Activated CD8-positive, alpha-beta memory T cell treated with anti-CD3 and anti-CD28 coated beads for 48 hours (primary cell): ENCODE measurements at places on chromosomes 7 and 10.

GRCh38 chr10:126687121-126687606 is 16.7 kb upstream of the C10orf90 start:
- no peak for DNase-seq

DNA sequence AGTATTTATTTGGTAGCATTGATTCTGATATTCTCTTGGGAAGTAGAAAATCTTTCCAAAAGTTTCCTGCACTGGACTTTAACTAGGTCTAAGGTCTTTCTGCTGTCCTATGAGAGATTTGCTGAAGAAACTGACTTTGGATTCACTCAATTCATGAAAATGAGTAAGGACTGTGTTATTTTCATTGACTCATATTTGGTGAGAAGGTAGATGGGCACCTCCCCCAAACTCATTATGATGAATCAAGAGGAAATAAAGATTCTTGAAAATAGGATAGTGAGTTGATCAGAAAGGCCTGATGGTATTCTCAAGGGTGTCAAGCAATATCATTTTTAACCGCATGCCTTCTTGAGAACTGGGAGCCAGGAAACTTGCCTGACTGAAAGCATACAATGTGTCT is 110.3 kb downstream of the RNF133 start:
- DNase-seq = no peak

- no peak for DNase-seq
Observed at GRCh38 chr10:80487421-80487785, 33.3 kb downstream of the TSPAN14 start.

GRCh38 chr10:3287572-3288445 is 115.2 kb upstream of the PITRM1 start:
- DNase-seq = no peak

GRCh38 chr7:152363798-152364197 is 72.0 kb downstream of the KMT2C start:
- DNase-seq = no peak

DNA sequence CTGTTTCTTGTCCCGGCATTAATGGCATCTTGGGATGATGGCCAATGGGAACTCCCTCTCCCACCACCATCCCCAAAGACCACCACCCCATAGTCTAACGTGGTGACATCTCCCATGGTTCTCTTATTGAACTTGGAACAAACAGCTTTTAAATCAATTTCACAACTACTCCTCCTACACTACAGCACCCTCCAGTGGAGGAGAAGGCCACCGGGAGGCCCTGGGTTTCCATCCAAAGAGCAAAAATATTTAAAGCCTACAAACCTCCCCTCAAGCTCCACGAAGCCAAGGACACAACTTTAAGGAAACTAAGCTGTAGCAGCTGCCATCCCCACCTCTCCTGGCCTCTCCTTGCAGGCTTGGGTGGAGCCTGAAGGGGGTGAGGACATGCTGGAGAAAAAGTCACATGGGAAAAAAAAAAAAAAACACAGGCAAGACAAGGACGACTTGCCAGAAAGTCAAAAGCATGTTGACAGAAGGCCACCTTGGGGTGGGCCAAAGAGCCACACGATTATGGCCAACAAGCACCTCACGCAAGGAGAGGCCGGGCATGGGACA is 94.0 kb upstream of the LANCL2 start:
- no peak for DNase-seq

DNA sequence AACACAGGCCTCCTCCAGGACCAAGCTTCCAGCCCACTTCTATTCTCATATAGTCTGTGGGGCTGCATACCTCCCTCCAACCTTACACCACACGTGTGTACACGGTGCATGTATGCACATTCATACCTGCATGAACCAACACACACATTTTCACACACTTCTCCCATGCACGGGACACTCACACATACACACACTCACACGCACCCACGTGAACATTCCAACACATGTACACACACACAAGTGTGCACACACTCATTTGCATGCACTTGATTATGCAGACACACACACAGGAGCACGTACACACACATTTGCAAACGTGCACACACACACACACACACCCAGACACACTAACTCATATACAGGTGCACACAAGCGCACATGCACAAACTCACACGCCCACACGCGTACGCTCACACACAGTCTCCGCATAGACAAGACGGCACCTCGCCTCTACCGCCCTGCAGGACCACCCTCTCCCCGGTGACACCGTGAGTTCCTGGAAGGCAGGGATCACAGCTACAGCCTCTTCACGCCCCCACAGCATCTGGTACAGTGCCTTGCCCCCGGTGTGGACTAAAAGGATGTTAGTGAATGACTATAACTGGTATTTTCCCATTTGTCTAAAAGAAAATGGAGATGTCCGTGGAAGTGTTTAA is 263.8 kb downstream of the PTPRN2 start:
- DNase-seq = no peak

- no peak for DNase-seq
Observed at GRCh38 chr10:130029209-130029608, 65.1 kb upstream of the EBF3 start.

DNA sequence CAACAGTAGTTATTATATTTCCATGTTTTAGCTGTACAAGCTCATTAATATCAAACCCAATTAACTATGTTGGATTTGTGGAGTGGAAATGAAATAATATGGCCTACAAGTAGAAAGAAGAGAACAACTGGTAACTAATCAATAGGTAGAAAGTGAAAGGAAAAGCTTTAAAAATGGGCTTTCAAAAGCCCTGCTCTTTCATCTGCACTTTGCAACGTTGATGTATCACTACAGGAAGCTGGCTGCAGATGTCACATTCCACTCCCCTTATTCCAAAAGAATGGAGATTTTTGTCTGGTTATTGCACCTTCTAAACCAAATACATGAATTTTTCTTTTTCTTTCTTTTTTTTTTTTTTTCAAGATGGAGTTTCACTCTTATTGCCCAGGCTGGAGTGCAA is 11.7 kb upstream of the MKI67 start:
- DNase-seq = no peak

GRCh38 chr7:8590791-8591190 is 157.4 kb downstream of the NXPH1 start:
- DNase-seq = no peak

DNA sequence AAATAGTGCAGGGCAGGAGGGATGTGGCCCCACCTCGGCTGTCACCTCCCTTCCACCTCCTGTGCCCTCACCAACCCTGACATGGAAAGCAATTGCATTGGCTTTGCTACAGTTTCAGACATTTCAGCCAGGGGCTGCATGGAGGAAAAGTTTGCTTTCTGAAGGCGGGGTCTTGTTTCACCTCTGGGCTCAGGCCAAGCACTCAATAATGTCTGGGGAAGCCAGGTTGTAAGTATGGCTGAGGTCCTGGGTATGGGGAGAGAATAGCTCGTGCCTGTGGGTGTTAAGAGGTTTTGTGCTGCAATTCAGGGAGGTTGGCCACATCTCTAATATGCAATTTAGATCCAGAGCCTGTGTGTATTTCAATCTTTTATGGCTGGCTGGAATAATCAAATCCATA is 238.4 kb upstream of the MKI67 start:
- no peak for DNase-seq

DNA sequence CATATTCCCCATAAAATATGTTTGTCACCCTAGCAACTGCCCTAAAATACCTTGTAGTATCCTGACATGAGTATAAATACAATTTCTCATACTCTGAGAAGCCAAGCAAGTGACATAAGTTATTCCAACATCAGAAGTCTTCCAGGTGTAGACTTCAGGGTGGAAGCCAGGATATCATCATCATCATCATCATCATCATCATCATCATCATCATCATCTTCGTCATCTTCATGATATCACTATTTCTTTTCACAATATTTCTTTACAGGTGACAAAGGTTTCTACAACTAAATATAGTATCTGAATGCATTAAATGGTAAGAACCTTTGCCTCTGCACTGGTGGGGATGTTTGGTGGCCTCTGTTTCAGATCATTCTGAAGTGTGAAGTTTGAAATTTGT is 10.0 kb upstream of the GPR141 start:
- no peak for DNase-seq

GRCh38 chr7:20541608-20542349 is 73.7 kb upstream of the ABCB5 start:
- DNase-seq = no peak

- DNase-seq = no peak
Observed at GRCh38 chr7:1947586-1948217, 277.6 kb downstream of the ELFN1 start.

DNA sequence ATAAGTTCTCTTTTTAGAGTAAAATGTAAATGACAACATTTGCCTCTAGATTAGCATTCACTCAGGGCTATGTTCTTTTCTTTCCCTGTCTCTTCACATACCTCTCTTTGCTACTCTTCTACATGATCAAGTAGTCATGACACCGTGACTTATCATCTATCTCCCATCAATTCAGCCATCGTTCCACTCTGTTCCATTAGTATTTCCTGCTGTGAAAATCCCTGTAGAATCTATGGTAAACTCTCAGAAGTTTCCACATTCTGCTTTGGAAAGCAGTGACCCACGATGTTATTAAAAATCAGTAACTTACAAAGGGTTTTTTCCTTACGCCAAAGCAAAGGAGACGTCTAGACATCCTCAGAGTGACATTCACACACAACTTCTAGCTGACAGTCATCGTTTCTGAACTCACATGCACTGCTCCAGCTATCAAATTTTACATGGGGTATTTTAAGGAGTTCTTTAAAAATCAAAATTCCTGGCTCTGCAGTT is 135.6 kb downstream of the SEMA3C start:
- DNase-seq = no peak

DNA sequence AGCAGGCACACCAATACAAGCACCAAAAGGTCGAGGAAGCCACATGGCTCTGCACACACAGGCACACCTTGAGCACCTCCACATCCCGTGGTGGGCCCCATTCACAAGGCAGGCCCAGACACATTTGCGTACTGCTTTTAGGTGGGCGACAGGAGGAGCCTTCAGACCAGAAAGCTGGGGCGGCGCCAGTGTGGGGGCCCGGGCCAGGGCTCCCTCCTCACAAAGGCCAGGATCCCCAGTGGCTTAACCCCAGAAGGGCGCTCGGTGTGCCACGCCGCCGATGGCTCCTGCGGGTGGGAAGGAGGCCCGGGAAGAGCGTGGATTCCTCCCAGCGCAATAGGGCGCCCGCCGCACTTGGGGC is 2.8 kb upstream of the SMARCD3 start:
- no peak for DNase-seq

DNA sequence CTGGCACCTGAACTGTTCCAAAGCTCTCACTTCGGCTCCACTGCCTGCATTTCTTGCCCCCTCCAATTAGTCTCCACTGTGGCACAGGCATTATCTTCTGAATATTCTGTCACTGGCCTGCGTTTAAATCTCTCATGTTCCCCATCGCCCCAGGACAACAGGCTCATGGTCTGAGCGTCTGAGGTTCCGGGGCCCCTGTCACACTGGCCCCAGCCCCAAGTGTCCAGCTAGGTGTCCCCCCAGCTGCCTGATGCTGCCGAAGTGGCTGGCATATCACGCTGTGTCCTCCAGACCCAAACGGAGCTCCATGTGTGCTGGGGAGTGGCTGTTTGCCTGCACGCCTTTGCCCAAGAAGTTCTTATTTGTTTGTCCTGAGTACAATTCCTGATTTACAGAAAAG is 135.4 kb downstream of the TACC2 start:
- no peak for DNase-seq

GRCh38 chr10:13823096-13823708 is 236.4 kb downstream of the PRPF18 start:
- no peak for DNase-seq

DNA sequence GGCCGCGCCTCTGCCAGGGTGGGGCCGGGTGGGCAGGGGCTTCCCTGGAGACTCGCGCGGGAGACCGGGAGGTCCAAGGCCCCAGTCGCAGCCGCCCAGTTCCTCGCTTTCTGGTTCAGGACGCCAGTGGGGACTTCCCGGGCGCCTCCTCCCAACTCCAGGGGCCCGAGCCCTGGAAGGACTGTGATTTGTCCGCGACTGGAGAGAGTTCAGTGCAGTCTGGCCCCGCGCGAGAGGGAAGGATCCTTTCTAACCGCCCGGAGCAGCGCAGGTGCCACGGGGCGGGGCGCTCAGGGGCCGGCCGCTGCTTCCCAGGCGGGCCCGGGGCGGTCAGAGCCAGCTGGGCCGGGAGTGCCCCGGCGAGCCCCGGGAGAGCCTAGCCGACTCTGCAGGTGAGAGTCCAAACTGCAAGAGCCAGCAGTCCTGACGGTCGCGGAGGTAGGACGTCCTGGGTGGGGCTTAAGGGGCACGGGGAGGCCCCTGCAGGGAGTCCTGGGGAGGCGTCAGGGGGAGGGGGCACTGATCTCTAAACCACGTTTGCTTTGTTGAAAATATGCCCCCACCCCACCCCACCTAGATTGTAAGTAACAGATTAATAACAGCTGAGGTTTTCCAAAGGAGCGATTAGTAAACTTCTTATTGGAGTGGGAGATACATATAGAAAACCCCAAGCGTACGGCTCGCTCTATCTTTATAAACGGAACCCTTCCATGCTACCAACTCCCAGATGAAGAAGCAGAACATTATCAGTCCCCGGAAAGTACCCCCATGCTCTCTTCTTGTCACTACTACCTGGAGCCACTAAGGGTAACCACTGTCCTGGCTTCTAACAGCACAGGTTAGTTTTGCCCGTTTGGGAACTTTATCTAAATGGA is 8.2 kb downstream of the NKX2-3 start:
- no peak for DNase-seq

GRCh38 chr10:102418622-102419268 is at the start of gene PSD:
Gene PSD, minus strand, starts transcription at chr10:102418785. Its CDS starts 1,747 bp downstream, at chr10:102417038.
- no peak for DNase-seq

DNA sequence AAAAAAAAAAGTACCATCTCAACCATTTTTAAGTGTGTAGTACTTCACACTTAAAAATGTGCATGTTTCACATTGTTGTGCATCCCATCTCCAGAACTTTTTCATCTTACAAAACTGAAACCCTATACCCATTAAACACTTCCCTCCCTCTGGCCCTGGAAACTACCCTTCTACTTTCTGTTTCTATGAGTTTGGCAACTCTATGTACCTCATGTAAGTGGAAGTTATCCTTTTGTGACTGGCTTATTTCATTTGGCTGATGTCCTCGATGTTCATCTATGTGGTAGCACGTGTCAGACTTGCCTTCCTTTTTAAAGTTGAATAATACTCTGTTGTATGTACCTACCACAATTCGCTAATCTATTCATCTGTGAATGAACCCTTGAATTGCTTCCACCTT is 12.2 kb downstream of the KCNMA1 start:
- no peak for DNase-seq

GRCh38 chr7:74401137-74401859 is 52.4 kb upstream of the GTF2IRD1 start:
- DNase-seq = peak; percentile 72

DNA sequence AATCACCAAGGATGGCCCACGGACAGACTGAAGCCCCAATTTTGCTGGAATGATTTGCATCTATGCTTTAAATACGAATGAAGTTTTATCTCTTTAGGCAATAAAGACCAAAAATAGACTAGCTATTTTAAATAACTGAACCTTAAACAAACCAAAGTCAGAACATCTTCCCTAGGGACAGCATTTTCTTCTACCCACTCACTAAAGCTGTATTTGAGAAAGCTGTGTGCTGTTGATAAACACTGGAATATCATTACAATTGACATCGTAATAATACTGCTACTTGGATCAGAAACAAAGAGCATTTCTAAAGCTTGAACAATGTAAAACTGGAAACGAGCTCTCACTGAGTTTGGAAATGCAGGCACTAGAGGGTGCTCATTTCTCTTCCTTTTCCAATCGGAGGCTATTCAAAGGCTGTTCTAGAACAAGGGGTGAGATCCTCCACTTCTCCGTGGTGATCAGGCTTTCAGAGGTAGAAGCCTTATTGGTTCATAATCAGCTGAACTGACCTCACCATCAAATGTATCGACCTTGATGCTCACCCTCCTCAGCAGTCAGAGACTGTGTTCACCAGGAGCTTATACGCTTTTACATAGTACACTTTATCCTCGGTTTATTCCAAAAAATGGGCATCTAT is 225.3 kb upstream of the PRSS1 start:
- DNase-seq = no peak
